ENCODE measurements at places on chromosomes 1 and 21.

- no peak for DNase-seq
These were observed 78.3 kb downstream of the NPHP4 start for GRCh38 chr1:5913876-5914275.

GRCh38 chr1:234065794-234066447, 161.4 kb downstream of the SLC35F3 start:
- peak; percentile 59 for DNase-seq

DNA sequence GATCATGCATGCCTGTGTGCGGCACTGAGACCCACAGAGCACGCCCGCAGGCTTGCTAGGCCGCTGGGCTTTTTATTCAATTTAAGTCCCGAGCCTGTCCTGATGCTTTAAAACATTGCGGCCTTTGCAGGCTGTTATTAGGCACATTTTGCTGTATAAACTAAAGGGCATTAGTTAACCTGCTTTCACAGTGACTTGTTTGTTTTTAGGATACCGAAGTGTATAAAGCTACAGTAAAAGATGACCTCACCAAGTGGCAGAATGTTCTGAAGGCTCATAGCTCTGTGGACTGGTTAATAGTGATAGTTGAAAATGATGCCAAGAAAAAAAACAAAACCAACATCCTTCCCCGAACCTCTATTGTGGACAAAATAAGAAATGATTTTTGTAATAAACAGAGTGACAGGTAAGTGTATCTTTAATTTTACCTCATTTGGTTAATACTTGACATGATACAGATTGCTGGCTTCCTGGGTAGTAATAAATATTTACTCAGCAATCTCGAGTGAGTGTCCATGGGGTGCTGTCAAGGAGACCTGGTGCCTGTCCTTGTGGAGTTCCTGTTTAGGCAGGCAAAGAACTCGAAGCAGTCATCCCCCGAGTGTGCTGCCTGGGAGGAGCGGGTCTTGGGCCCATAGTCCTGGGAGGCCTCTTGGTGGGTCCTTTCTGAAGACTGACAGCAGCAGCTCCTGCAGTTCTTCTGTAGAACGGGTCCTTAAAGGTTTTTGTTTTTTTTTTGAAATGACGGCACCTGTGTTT, 40.1 kb downstream of the TRAPPC10 start:
- DNase-seq, result no peak

GRCh38 chr1:54490361-54491248, 57.4 kb upstream of the ACOT11 start:
- DNase-seq, result no peak

GRCh38 chr21:42027822-42028765, 17.9 kb upstream of the ZBTB21 start:
- no peak for DNase-seq

- DNase-seq, result peak; percentile 97
These were observed at the start of gene ZNF496 for GRCh38 chr1:247331525-247332214. TSS of gene ZNF496 (minus strand) at chr1:247331867. CDS start at chr1:247329578, 2,289 bp downstream.

- no peak for DNase-seq
These were observed 1.1 kb downstream of the PERM1 start for GRCh38 chr1:980602-981395.

- DNase-seq, result no peak
These were observed 22.5 kb downstream of the WNT3A start for GRCh38 chr1:228029281-228029680.

DNA sequence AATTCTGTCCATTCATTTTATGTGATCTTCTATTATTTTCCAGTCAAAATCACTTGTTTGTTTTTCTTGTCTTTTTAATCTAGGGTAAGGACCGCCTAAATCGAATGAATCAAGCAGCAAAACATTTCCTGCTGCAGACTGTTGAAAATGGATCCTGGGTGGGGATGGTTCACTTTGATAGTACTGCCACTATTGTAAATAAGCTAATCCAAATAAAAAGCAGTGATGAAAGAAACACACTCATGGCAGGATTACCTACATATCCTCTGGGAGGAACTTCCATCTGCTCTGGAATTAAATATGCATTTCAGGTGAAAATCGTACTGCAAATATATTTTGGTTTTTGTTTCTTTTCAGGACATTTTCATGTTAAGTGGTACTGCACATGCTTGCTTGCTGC, 20.5 kb downstream of the CLCA4 start:
- no peak for DNase-seq

- no peak for DNase-seq
These were observed 10.4 kb downstream of the SAMSN1 start for GRCh38 chr21:14535702-14536101.

DNA sequence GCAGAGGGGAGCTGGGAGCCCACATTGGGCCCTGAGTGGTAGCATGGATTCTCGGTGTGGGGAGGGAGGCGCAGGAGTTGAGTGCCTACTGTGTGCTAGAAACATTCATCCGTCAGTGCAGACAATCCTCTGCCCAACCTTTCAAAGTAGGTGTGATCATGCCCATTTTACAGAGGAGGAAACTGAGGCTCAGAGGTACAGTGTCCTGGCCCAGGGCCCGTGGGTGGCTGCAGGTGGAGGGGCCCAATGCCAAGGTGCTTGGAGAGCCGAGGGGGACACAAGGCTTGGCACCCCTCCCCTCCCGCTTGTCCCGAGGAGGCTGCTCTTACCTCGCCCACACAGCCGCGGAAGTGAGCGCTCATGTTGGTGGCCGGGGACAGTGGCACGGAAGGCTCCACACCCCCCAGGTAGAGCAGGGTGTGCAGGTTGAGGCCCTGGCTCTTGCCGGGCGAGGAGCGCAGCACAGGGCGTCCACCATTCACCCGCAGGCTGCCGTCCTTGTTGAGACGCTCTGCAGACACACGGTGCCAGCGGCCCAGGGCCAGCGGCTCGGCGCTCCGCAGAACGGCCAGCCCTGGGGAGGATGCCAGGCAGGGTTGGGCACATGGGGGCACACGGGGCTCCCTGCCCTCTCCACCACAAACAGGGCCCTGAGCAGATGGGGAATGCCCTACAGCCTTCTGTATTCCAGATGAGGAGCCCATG, 16.6 kb downstream of the LDLRAD2 start:
- no peak for DNase-seq

- DNase-seq, result no peak
These were observed 1770.6 kb downstream of the PLA2G4A start for GRCh38 chr1:188599313-188599712.

GRCh38 chr1:112061056-112061455, 71.6 kb upstream of the KCND3 start:
- no peak for DNase-seq
